Left lung (tissue), 14 donors: ENCODE measurements at places on chromosomes 2 and 18.

GRCh38 chr2:53438100-53438499 is 329.5 kb upstream of the CHAC2 start:
- no peak for DNase-seq

GRCh38 chr2:66748939-66749338 is 314.0 kb downstream of the MEIS1 start:
- no peak for DNase-seq

DNA sequence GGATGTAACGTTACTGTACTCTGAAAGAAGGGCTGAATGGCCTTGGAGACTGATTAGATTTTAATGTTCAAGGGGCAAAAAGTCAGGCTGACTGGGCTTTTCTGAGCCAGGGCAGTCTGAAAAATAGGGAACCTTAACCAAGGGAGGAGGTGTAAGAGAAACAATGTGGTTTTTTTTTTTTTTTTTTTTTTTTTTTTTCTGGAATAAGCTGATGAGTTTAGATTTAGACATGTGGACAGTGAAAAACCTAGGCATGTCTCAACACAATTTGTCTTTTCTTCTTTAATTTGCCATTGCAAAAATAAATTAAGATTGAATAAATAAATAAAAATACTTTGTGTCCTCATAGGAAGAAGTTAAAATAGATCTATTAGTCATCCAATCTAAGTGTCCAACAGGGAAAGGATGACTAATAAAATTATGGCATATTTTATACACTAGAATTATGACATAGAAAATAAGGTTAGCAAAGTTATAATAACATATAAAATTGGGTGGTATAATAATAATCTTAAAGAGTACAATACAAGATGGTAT is 237.6 kb upstream of the TRIB2 start:
- DNase-seq, result no peak

DNA sequence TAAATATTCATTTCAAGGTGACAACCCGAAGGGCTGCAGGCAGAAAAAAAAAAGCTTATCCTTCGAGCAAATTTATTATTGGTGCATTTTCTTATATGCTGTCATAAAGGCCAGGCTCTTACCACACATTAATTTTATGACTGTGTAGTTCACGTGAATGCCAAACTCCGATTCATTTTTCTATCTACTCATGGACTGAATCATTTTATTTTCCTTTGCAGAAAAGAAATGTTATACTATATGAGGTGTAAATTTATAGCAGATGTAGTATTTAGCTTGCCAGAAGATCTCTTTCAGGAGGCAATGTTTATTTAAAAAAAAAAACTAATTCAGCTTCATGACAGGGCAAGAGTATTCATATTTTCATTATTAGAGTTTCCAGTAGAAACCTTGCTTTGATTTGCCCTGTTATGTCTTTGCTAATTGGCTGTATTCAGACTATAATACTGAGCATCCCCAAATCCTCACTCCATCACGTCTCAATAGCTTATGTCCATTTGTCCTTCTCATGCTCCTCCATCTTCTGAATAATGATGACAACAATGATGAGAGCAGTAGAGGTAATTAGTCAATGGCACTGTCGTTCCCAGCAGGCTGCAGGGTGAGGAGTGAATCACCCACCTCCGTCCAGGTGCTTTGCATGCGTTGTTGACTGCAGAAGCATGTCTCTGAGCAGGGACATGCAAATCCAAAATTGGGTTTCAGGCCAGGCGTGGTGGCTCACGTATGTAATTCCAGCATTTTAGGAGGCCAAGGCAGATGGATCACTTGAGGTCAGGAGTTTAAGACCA is 101.1 kb upstream of the RAB12 start:
- DNase-seq, result no peak

DNA sequence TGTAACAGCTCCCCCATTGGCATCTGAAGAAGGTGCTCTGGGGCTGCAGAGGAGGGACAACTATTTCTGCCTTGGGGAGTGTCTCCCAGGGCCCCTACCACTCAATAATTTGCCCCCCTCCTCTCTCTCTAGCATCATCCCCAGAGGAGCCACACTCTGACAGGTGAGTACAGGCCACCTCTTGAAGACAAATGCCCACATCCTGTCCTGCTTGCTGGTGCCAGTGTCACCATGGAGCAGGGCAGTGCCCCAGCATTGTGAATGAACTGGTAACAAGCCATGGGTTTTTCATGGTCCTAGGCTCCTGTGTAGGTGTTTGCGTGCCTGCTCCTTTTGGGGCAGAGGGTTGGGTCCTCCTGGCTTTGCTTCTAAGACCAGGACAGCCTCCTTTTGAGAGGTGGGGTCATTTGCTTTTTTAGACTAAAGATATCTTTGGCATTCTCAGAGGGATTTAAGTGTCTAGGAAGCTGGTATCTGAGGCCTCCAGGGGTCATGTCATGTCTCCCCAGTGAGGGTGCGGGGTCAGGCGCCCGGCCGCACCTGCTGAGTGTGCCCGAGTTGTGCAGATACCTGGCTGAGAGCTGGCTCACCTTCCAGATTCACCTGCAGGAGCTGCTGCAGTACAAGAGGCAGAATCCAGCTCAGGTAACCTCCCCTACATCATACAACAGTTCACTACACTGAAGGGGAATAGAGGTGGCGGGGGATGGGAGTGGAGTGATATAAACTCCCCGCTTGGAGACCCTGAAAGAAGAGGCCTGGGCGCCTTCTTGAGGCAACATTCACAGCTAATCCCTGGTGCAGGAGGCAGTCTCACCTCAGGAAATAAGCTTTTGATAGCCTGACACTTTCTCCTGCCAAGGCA is 1.8 kb downstream of the RETREG2 start:
- DNase-seq, result no peak

GRCh38 chr2:68385220-68385906 is 20.3 kb downstream of the PLEK start:
- no peak for DNase-seq
